ENCODE measurements at places on chromosomes 2 and 18.

DNA sequence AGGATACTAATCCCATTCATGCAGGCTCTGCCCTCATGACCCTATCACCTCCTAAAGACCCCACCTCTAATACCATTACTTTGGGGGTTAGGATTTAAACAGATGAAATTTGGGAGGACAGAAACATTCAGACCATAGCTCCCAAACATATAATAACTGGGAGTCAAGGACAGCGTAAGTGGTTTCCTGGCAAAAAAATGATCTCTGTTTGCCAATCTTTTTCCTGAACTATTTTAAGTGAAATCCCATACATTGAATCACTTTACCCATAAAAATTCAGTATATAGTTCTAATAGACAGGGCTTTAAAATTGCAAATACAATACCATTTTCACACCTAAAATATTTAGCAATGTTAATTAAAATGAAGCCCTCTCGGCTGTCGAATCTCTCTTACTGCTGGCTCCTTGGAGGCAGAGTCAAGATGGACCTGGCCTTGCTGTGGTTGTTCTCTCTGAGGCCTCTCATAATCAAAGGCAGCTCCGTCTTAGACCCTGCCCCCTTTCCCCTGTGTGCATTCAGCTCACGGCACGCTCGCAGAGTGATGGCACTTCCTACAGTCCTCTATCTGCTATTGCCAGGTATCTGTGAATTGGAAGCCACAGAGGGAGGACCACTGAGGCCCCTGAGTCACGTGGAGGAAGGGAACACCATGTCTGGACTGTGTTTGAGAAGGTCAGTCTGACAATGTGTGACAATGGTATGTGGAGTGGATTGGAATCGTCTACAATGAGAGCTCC is 132.3 kb downstream of the UXS1 start:
- DNase-seq, result no peak

GRCh38 chr2:28430377-28430765 is 37.7 kb downstream of the FOSL2 start:
- no peak for DNase-seq

- no peak for DNase-seq
Measured at GRCh38 chr2:219353129-219353528, 20.6 kb upstream of the RESP18 start.

DNA sequence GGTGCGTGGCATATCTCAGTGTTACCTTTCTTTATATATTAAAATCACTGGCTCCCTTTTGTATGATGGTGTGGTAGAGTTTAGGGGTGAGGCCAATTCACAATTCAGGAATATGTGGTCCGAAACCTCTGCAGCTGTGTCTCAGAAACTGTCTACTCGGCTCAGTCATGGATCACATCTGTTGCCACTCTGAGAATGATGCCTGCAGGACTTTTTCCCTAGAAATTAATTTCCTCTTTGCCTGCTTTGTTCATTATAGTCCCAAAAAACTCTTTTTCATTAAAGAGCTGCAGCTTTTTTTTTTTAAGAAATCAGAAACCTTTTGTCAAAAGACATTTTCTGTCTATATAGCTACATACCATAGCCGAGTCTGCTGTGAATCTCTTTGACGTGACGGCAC is 104.9 kb upstream of the NFATC1 start:
- DNase-seq, result no peak

DNA sequence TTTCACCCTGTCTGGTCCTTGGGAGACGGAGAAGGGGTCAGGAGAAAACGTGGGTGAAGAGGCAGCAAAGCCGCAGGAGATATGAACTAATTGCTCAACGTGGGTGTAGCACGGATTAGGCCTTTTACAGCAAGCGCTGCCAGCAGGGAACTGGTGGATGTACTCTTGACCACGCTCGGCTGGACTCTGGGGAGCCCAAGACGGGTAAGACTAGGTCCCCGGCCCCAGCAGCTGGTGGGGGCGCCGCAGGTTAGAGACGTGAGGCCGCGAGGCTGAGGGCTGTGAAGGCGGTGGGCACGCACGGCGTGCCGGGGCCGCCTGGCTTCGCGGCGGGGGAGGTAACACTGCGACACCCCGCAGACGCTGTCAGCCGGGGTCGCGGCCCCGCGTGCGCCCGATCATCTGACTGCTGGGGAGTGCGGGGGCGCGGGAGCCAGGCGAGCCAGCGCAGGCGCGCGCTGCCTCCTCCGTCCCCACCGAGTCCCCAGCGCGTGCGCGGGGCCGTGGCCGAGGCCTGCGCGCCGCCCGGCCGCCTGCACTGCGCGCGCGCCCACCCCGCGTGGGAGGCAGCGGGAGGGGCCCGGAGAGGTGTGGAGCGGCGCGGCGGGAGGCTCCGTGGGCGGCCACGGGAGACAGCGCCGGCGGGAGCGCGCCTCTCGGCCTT is at the start of gene CLIP4:
TSS of gene CLIP4 (plus strand) at position 470 of the 664 bp plus-strand sequence. CDS start 5,974 bp downstream, outside the sequence.
- DNase-seq, result peak; percentile 81

DNA sequence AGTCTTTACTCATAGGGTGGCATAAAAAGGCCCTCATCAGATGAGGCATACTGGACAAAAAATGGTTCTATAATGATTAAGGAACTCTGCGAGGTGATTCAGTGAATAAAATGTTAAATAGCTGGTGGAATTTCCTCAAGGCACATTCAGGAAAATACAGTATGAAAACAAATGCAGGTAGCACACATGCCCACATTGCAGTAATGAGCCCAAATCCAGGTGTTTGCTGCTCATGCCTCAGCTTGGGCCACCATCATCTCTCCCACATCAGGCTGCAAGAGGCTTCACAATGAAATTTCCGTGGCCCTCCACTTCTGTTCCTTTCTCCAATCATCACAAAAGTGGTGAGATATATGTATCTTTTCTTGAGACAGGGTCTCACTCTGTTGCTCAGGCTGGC is 298.3 kb downstream of the NBAS start:
- DNase-seq, result no peak

DNA sequence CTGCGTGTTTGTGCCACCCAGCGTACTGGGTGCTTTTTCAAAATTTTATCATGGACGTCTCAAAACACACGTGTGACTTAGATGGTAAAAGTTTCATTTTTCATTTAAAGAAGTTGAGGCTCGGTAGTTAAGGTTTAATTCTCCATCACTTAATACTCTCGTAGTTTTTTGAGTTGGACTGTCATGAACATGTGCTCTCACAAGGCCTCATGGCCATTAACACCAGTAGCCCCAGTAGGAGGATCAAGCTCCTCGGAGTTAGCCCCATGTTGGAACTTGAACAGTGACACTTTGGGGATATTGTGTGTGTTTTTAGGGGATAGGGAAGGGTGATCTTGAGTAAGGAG is 15.3 kb downstream of the NMUR1 start:
- DNase-seq, result no peak

- no peak for DNase-seq
Measured at GRCh38 chr18:54396760-54397159, 39.1 kb downstream of the C18orf54 start.

GRCh38 chr2:112583497-112584133 is 794 bp upstream of the CHCHD5 start:
- no peak for DNase-seq

- peak; percentile 75 for DNase-seq
Measured at GRCh38 chr2:190996338-190996946, 17.5 kb downstream of the STAT1 start.

- DNase-seq, result peak; percentile 66
Measured at GRCh38 chr2:183078163-183078463, 434 bp upstream of the DUSP19 start.

- no peak for DNase-seq
Measured at GRCh38 chr2:35585972-35586371, 769.6 kb upstream of the CRIM1 start.

GRCh38 chr18:33184175-33184574 is 256.3 kb downstream of the CCDC178 start:
- no peak for DNase-seq

DNA sequence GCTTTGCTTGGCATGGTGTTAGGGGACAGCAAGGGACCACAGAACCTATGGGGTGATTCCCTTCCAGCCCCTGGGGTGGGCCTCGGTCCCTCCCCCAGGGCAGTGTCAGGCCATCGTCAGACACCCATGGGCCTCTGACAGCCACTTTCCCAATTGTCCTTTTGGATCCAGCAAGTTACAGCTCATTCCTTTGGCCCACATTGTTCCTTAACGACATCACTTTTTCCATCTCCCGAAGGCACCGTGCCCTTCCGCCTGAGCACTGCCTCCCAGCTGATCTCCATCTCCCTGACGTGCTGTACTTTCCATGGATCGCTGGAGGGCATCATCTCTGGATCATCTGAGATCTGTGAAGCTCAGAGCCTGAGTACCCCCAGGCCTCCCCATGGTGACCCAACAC is 10.4 kb upstream of the KCNK3 start:
- DNase-seq, result no peak

DNA sequence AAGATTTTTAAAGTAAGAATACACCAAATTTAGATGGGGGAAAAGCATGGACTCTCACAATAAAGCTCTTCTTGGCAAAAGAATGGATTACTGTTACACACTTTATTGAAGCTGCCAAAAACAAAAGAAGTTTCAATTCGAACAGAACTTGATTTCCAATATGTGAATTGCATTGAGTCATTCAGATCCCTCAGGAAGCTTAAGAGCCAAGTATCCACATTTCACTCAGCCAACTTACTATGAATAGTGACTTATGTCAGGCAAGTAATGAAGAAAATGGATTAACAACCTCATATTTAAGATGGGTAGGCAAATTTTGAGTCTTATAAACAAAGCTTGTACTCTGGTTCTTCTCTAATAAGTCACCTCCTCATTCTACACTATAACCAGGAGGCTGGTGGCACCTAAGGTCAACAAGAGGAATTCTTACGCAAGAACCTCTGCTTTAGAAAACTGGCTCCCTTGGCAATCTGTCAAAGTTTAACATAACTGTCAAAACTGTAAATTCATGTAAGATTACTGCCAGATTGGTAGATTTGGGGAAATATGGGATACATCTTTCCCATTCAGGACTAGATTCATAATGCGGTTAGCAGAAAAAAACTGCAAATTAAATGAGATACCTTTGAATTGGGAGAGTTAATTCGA is 6.0 kb downstream of the HADHA start:
- no peak for DNase-seq

- no peak for DNase-seq
Measured at GRCh38 chr2:143934626-143935481, 585.1 kb downstream of the ZEB2 start.

DNA sequence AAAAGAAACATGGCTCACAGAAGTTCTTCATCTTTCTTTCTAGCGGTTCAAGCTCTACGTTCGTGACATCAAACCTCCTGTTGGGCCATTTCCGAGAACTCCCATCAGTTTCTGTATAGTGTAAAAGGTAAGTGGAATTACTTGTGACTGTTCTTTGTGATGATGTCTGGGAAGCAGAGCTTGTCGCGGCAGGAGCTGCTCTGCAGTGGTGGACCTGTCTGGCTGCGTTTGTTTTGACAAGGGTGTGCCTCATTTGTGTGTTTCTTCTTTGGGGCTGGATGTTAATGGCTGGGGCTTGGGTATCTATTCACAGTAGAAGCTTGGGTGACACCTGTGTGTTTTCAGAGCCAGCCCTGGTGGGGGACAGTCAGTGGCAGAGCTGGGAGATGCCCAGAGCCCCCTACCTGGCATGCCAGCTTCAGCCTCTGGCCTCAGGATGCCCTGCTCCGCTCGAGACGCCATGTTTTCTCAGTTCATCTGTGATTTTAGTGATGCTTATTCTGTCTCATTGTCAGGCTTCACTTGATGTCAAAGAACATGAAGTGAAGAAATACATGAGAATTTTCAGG is 59.6 kb downstream of the LDLRAD4 start:
- DNase-seq, result no peak

GRCh38 chr18:23169673-23170044 is 34.4 kb downstream of the CABLES1 start:
- DNase-seq, result peak; percentile 82

DNA sequence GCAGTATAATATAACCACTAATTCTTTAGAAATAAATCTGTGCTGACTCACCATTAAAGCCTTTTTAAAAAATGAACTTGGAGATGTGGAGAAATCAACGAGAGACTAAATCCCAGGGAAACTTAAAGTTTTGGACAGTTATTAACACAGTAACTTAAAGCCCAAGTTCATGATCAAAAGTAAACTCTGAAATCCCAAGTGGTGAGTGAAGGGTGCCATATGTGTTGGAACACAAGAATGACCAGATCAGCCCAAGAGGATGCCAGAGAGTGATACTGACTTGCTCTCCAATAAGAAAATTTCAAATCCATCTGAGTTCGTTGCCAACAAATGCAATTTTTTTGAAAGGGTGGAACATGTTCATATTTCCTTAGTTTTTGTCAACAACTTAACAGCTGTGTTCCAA is 838.1 kb upstream of the ACVR2A start:
- DNase-seq, result no peak
